ENCODE measurements at places on chromosomes 3 and 15.

DNA sequence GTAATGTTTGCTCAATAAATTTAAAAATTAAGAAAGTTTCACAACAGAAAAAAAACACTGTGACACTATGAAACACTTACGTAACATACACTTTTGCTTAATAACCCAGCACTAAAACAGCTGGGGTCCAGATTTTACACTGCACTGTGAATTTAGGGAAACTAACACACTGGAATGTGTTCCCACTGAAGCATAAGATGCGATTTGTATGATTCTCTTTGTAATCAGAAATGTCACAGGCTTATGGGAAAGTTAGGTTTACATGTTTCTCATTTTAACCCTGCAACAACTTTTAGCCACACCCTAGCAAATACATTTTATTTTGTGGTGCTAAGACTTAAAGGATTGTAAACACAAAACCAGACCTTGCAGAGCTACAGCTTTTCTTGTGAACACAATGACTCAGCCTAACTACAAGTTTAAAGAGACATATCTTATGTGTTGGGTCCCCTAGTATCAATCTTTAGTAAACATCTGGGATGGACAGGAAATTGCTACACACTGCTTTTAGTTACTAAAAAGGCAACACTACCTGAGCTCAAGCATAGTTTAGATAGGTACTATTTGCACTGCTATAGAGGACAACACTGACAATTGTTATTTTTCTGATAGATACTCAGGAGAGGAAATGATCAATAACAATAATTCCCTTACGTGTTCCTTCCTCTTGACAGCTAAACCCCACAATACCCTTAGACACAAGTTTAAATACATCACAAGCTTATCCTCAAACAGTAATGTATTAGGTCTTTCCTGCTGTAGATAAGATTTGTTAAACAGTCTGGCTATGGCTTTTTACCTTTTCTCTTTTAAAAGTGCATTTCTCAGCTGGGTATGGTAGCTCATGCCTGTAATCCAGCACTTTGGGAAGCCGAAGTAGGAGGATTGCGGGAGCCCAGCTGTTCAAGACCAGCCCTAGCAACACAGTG is 3.8 kb downstream of the PLD1 start:
- DNase-seq, result no peak

DNA sequence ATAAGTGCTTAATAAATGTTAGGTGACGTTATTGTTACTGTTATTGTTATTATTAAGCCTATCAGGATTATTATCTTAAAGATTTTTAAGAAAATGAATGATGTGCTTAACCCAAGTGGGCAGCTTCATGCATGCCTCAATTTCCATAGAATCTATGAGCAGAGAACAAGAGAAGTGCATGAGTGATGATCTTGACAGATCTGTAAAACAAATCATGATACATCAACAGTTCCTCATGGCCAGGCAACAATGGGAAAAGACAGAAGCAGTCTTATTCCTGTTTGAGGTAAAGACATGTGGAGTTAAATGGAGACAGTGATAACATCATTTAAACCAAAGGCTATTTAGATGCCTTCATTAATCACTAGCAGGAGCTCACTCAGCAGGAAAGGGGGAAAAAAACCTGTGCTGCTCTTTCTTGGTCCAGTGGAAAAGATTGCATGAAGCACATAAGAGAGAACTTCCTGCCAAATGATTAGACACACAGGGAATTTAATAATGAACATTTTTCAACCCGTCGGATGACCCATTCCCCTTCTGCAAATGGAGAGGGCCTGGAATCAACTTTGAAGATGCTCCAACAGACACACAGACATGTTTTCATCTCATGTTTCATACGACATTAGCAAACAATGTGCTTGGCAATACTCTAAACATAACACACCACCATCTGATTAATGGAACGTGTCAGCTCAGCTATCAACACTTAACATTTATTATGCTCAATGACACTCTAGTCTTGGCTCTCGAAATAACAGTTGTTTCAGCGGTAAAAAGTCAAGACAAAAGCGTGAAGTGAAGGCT is 212.2 kb upstream of the LRRN1 start:
- no peak for DNase-seq

GRCh38 chr3:82132210-82133069 is 371.0 kb upstream of the GBE1 start:
- no peak for DNase-seq

DNA sequence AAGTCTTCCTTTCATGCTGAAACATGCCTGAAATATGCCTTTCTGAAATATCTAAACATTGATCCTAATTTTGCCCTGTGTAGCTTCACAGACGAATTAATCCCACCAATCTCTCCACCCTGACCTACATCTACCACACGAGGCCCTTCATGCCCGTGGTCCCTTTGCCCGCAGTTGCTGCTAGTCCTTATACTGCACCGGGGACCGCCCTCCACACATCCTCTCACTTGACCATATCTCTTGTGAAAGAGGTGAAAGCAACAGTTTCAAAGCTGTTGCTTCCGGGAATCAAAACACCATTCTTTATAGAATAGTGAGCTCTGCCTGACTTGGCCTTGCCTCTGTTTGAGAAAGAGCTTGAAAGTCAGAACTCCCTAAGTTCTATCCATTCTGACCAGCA is 499.5 kb downstream of the NTRK3 start:
- DNase-seq, result no peak

DNA sequence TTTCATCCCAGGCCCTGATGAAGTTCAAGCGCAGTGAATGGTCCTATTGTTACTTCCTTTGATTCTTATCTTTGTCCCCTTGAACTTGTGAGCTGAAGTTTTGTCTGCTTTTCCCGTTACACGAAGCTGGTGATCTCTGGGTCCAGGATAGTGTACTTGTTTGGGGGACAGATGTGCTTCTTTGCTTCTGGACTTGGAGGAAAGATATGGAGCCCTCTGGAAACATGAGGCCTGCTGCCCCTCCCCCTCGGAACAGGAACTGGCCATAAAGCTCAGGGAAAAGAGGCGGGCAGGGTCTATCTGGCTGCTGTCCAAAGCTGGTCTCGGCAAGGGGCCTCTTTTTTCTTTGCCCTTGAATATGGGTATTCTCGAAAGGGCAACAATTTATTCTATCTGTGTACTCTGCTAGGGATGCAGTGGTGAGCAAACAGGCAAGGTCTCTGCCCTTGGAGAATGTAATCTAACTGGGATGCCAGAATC is 47.6 kb downstream of the IDH2 start:
- no peak for DNase-seq

GRCh38 chr3:6438031-6438430 is 422.9 kb upstream of the GRM7 start:
- no peak for DNase-seq

DNA sequence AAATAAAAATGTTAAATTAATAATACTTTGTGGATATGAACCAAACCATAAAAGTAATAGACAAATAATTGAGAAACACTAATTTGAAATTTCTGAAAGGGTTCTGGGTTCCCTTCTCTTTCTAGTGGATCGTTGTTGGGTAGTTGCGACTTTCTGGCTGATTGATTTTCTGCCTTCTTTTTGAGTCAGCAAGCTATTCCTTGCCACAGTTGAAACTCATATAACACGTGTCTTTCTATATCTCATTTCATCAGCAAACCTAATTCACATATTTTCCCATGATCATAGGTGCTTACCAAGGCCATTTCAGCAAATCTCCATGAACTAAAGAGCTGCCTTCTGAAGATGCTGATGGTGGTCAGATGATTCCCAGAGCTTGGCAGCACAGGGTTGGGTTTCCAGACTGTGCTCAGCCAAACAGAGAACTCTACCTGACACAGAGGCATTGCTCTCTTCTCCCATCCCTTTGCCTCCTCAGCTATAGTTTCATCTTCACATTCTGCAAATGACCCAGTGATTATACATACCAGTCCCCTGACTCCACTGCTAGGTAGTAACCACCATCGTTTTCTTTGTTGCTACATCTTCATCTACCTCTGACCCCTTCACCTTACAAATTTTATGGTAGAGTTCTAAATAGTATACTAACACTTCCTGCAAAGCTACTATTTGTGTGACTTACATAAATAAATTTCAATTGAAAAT is 383.9 kb upstream of the DPH6 start:
- no peak for DNase-seq

Measured in HEK293T (cell line).